Activated T-cell treated with anti-CD3 and anti-CD28 coated beads, Interleukin-2, amount 50 U/mL, for 48 hours (primary cell): ENCODE measurements at places on chromosomes 11 and 22.
A peak's percentile ranks its signal among the peaks of the same experiment; 100 is the strongest.

DNA sequence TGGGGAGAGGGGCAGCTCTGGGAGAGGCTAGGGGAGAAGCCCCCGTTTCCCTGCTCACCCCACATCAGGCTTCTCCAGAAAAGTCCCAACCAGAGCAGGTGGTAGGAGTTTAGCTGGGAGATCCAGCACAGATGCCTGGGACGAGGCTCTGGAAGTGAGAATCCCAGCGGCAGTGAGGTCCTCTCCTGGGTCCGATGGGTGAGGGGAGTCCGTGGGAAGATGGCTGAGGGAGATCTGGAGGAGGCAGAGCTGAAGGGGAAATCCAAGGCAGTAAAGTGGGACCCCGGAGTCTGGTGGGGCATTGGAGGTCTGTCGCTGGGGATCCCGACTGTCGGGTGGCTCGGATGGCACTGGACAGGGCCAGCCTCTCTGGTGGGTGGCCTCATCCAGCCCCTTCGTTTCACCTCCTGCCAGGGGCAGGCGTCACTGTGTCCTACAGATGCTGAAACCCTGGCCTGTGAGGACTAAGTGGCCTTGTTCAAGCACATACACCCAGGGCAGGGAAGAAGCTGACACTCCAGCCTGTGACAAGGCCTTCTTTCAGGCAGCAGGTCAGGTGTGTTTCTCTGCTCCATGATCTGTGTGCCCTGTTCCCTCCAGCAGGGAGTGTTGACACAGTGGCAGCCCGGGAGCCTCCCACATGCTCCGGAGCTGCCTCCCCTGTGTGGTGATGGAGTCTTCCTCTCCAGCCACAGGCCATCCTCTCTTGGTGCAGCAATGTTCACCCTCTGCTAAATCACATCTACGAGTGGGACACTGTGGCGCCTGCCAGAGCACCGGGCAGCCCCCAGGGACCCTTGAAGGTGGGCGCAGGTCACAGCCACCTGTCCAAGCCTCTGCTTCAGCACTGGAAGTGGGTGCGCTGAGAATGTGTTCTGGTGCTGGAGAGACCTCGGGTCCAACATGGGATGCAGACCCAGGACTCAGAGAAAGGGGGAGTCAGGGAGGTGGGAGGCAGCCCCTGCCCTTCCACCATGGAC is 850.8 kb downstream of the BRD1 start:
- DNase-seq: no peak

- DNase-seq: no peak
Observed at GRCh38 chr11:57761301-57762234, at the start of gene CTNND1. CTNND1 (plus strand) TSS chr11:57761802; CDS start chr11:57791479, 29,677 bp downstream.

- no peak for DNase-seq
Observed at GRCh38 chr11:127926721-127927120, 660.6 kb downstream of the ETS1 start.

DNA sequence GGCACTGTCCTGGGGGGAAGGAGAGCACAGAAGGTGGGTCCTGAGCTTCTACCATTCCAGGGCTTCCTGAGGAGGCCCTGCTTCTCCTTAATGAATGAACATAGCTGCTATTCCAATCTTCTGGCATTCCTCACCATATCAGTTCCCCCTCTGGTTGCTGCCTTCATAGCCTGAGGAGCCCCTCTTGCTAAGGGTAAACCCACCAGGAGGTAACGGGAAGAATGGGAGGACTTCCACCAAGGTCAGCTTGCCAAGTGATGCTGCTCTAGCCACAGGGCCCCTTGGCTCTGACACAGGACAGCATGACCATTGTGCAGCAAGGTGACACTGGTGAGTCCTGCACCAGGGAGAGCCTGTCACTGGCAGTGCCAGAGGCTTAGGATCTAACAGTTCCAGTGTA is 1022.5 kb downstream of the TBC1D22A start:
- no peak for DNase-seq

GRCh38 chr22:43262990-43263644 is 76.2 kb upstream of the TTLL12 start:
- peak; percentile 36 for DNase-seq

GRCh38 chr22:45059296-45059695 is 49.5 kb upstream of the PHF21B start:
- no peak for DNase-seq

DNA sequence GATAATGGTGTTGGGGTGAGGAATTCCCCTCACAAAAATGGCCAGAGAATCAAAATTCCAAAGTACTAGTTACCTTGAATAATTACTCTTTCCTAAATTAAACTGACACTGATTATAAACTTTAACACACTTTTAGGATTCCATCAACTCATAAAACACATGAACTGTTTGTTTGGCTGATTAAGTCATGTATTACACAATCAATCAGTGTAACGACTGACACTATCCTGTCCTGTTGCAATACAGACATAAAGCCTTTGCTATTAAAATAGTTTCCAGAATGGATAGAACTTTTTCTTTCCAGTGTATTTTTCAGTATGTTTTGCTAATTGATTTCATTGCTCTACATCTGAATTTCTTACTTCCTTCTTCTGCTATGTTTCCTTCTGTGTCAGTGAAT is 1709.4 kb upstream of the RAG2 start:
- DNase-seq: no peak

GRCh38 chr11:690738-691633 is 4.0 kb downstream of the DEAF1 start:
- no peak for DNase-seq

GRCh38 chr11:63763496-63764339 is 4.9 kb downstream of the ZFTA start:
- no peak for DNase-seq

DNA sequence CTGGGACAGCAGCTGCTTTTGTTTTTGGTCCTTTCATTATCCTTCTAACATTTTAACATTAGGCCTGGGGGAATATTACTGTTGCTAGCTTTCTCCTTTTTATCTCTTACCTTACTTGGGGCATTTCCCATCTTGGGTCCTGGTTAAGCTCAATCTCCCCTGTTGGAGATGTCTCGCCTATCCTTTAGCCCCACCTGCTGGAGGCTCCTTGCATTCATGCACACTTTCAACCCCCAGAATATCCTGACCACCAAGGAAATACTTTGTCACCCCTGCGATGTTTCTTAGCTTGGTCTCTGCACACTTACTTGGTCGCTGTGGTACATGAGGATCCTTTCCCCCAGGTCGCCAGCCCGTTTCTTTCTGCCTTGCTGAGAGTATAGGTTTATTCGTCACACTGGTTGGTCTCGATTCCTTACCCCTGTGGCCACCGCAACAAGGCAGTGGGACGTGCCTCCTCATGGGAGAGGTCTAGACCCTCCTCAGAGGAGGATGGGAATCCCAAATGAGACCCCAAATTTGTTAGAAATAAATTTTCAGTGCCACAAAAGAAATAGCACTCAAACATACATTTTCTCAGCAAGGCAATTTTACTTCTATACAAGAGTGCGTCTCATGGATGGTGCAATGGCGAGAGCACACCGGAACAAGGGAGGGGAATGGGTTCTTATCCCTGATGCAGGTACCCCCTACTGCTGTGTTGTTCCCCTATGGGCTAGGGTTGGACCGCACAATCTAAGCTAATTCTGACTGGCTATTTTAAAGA is 5.4 kb upstream of the TXN2 start:
- DNase-seq: peak; percentile 76
